ENCODE measurements at places on chromosomes 4 and X. TPM values are rescaled to one million over a fixed set of nuclear protein-coding genes. Genes with fewer than 3 reads are reported as not detected.

GRCh38 chr4:85854546-85854945 is 379.6 kb downstream of the ARHGAP24 start:
- DNase-seq: no peak

DNA sequence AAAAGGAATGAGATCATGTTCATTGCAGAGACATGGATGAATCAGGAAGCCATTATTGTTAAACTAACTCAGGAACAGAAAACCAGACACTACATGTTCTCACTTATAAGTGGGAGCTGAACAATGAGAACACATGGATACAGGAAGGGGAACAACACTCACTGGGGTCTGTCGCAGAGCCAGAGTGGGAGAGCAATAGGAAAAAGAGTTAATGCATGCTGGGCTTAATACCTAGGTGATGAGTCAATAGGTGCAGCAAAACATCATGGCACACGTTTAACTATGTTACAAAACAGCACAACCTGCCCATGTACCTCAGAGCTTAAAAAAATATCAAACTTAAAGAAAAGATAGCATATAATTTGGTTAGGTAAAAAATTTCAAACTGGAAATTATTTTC is 281.4 kb downstream of the PABPC4L start:
- no peak for DNase-seq

- no peak for DNase-seq
These were observed 136.5 kb downstream of the GRIA3 start for GRCh38 chrX:123320622-123321021.

- no peak for DNase-seq
These were observed 52.2 kb downstream of the STIM2 start for GRCh38 chr4:26912810-26913209.

DNA sequence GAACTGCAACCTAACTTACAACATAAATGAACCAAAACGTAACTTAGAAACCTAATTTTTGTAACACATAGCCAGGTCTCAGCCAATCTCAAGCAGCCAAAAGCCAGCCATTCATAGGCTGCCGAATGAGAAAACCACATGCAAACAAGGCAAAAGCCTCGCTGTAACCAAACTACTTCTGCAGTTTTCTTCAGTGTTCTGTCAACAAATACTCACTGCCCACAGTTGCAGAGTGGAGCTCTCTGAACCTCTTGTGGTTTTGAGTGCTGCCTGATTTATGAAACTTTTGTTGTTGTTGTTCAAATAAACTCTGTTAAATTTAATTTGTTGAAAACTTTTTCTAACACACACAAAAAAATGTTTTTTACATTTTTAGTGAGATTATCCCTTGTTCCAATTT is 251.2 kb downstream of the PAPSS1 start:
- no peak for DNase-seq

PNMA6F gene
- polyA plus RNA-seq: not detected

SHROOM4 gene
- not detected for polyA plus RNA-seq

NKX3-2 gene
- 0.38 TPM for polyA plus RNA-seq

NHSL2 gene
- 0.29 TPM for polyA plus RNA-seq

Data from A549 (cell line).